Central memory CD4-positive, alpha-beta T cell (primary cell): ENCODE measurements at places on chromosomes 5 and 9.

- DNase-seq, result no peak
These were observed 86.0 kb downstream of the ZFAND5 start for GRCh38 chr9:72278959-72279358.

- DNase-seq, result no peak
These were observed 8.2 kb upstream of the STRBP start for GRCh38 chr9:123276551-123276950.

DNA sequence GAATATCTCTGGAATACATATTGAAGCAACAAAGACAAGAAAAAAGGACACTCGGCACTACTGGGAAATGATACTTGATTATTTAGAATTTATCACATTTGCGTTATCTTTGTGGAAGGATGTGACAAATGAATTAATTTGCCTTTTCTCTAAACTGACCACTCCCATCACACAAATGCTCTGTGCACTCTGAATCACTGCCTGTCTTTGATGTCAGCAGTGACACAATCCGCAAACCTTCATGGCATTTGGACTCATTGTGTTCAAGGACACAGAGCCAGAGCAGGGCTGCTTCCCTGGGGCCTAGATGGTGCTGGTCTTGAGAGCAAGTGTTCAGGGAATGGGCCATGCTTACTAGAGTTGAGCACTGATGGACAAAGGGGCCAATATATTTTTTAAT lies 4.9 kb upstream of the KIF4B start:
- no peak for DNase-seq

- DNase-seq, result no peak
These were observed 53.3 kb downstream of the EPB41L4B start for GRCh38 chr9:109267555-109267954.
